ENCODE measurements at places on chromosomes 6 and 20. TPM values are rescaled to one million over a fixed set of nuclear protein-coding genes. Genes with fewer than 3 reads are reported as not detected.

DNA sequence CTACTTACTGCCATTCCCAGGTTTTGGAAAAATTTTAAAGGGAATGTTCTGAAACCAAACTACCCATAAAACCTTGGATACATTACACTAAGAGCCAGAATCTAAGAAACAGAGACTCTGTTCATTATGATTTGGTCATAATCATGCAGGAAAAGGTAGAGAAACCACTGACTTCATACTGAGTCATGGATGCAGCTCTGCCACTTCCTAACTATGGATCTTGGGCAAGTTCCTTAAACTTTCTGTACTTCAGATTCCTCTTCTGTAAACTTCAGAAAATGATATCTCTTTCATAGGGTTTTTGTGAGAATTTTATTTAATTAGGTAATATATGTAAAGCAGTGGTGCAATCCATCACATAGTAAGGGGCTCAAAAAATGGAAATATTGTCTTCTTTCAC, 20.0 kb downstream of the PLA2G7 start:
- no peak overlapping the region for H3K27ac ChIP-seq
- DNase-seq, result no peak
- no peaks in the 10 kb centered on the region for H3K27me3 ChIP-seq

DNA sequence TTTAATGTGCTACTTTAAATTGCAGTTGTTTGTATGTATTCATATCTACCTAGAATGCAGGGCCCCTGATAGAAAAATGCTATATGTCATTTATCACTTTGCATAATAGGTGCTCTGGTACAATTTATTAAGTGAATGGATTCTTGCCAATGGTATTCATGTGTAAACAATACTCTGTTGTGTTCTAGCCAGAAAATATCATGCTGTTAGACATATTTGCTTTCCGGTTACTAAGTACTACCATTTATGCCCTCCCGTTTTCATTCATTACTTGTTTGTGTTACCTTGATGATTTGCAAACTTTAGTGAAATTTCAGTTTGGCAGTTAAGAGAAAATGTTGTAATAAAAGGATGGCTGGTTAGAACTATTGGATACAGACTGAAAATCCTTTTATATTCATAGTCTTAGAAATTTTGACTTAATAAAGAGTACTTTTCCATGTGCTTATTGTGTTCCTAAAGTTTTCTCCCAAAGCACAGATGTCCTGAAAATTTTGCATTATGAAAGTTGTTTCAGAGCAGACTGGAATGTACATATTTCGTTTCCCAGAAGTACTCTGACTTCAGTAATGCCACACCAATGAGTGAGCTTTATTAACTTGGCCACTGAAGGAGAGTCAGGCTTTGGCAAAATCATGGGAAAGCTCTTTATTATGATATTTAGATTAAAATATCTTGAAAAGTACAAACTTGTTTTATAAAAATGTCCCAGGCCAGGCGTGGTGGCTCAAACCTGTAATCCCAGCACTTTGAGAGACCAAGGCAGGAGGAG, 31.5 kb downstream of the RPF2 start:
- H3K4me3 ChIP-seq, result no peak overlapping the region
- peaks cover 66% of the 10 kb centered on the region for H3K36me3 ChIP-seq

AIF1 gene
- total RNA-seq, result 38.3 TPM

POM121L2 gene
- not detected for total RNA-seq

- H3K4me1 ChIP-seq, result peaks cover 9% of the 10 kb centered on the region
- no peak for DNase-seq
- H3K27ac ChIP-seq, result no peak overlapping the region
- no peaks in the 10 kb centered on the region for H3K36me3 ChIP-seq
- no peaks in the 10 kb centered on the region for H3K27me3 ChIP-seq
These were observed 53.8 kb downstream of the ADAT2 start for GRCh38 chr6:143396497-143397226.

OR2H1 gene
- total RNA-seq, result not detected

OLIG3 gene
- total RNA-seq, result not detected

DNA sequence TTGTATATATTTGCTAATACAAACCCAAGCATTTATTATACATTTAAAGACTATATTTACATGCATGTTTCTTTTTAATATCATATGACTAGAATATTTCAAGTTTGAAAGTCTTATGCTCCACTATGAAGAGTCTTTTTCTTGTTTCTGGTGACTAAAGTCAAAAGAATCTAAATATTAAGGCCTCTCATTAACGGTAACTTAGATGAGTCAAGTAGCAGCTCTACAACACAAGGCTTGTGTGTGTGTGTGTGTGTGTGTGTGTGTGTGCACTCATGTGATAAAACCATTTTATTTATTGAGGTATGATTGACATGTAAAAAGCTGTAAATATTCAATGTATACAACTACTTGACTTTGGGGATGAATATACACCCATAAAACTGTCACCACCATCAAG, 275.6 kb downstream of the TFAP2B start:
- DNase-seq, result no peak
- H3K27me3 ChIP-seq, result no peaks in the 10 kb centered on the region
- H3K36me3 ChIP-seq, result no peaks in the 10 kb centered on the region
- no peaks in the 10 kb centered on the region for H3K4me1 ChIP-seq
- H3K27ac ChIP-seq, result no peak overlapping the region

DNA sequence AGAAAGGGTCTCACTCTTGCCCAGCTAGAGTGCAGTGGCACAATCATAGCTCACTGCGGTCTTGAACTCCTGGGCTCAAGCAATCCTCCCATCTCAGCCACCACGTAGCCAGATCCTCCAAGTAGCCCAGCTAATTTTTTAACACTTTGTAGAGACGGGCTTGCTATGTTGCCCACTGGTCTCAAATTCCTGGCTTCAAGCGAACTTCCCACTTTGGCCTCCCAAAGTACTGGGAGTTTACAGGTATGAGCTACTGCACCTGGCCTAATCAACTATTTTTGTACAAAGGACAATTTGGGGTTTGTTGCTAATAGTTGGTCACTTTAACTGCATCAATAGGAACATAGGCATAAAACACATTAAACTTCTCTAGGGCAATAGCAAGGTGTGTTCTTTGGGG, 29.9 kb upstream of the SYNCRIP start:
- peaks cover 14% of the 10 kb centered on the region for H3K4me1 ChIP-seq
- H3K36me3 ChIP-seq, result peaks cover 11% of the 10 kb centered on the region
- no peak for DNase-seq
- no peaks in the 10 kb centered on the region for H3K27me3 ChIP-seq
- H3K4me3 ChIP-seq, result no peak overlapping the region

- no peak overlapping the region for H3K4me3 ChIP-seq
- no peak for DNase-seq
- no peaks in the 10 kb centered on the region for H3K4me1 ChIP-seq
- H3K36me3 ChIP-seq, result no peaks in the 10 kb centered on the region
- H3K27ac ChIP-seq, result no peak overlapping the region
- no peaks in the 10 kb centered on the region for H3K27me3 ChIP-seq
These were observed 8.6 kb upstream of the FAM110A start for GRCh38 chr20:824916-825315.

GRM1 gene
- not detected for total RNA-seq

GRCh38 chr20:2282181-2282580, 13.6 kb upstream of the TGM3 start:
- H3K36me3 ChIP-seq, result no peaks in the 10 kb centered on the region
- no peak overlapping the region for H3K27ac ChIP-seq
- no peaks in the 10 kb centered on the region for H3K27me3 ChIP-seq
- DNase-seq, result no peak
- H3K4me1 ChIP-seq, result no peaks in the 10 kb centered on the region

OPRL1 gene
- total RNA-seq, result 4.7 TPM

GRCh38 chr20:58014628-58015315, 213.7 kb downstream of the ANKRD60 start:
- no peak overlapping the region for H3K27ac ChIP-seq
- H3K27me3 ChIP-seq, result no peaks in the 10 kb centered on the region
- DNase-seq, result no peak
- no peaks in the 10 kb centered on the region for H3K4me1 ChIP-seq

DNA sequence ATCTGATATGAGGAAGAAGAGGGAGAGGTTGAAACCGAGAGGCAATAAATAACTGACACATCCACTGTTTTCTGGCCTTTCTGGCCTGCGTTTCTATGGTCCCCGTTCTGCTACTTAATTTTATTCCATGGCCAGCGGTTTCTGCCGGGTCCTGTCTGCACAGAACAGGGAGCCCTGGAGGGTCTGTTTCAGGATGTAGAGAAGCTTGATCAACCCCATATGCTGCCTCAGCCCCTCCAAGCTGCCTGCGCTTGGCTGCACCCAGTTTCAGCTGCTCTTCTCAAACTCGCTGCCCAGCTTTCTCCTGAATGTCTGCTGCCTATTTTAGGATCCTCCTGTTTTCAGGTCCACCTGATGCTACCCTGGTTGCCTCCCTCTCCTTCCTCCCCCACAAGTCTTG, 18.5 kb upstream of the PACSIN1 start:
- no peak overlapping the region for H3K4me3 ChIP-seq
- H3K27me3 ChIP-seq, result no peaks in the 10 kb centered on the region
- H3K36me3 ChIP-seq, result no peaks in the 10 kb centered on the region
- H3K27ac ChIP-seq, result no peak overlapping the region
- H3K4me1 ChIP-seq, result no peaks in the 10 kb centered on the region

EEF1A2 gene
- total RNA-seq, result 64.8 TPM

OR2B6 gene
- not detected for total RNA-seq

PBOV1 gene
- not detected for total RNA-seq

DNA sequence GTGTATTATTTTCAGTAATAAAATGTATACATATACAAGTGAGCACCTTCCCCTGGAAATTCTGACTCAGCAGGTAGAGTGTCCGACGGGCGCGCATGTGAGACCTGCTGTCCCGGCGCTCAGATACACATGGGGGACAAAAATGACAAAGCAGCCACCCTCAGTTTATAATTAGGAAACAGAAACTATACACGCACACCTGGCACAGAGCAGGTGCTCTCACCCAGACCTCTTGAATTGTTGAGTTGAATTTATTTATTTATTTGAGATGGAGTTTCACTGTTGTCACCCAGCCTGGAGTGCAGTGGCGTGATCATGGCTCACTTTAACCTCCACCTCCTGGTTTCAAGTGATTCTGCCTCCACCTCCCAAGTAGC, 180.4 kb downstream of the ZDHHC14 start:
- H3K4me3 ChIP-seq, result no peak overlapping the region
- H3K4me1 ChIP-seq, result peaks cover 13% of the 10 kb centered on the region
- H3K27me3 ChIP-seq, result no peaks in the 10 kb centered on the region
- no peak for DNase-seq
- H3K27ac ChIP-seq, result no peak overlapping the region

SEMG1 gene
- total RNA-seq, result not detected

DNA sequence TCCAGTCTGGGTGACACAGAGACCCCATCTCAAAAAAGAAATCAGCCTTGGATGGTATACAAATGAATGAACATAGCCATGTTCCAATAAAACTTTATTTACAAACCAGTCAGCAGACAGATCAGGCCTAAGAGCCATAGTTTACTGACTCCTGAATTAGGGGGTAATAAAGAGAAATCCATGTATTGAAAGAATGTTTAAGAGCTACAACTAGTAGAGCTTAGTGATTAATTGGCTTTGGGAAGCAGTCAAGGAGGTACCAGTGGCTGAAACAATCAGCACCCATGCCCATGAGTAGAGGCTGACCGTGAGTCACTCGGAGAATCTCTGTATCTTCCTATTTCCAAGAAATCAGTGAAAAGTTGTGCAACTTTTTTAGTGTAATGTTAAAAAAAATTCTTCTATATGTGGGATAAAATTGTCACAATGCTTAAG, 223.6 kb upstream of the RREB1 start:
- H3K4me1 ChIP-seq, result no peaks in the 10 kb centered on the region
- no peak overlapping the region for H3K4me3 ChIP-seq
- H3K36me3 ChIP-seq, result no peaks in the 10 kb centered on the region
- H3K27me3 ChIP-seq, result no peaks in the 10 kb centered on the region
- H3K27ac ChIP-seq, result no peak overlapping the region
- no peak for DNase-seq

THEMIS gene
- total RNA-seq, result 1.3 TPM

- H3K27ac ChIP-seq, result no peak overlapping the region
- DNase-seq, result no peak
- H3K4me1 ChIP-seq, result no peaks in the 10 kb centered on the region
These were observed 63.0 kb downstream of the AGPAT4 start for GRCh38 chr6:161210857-161211256.

- H3K27me3 ChIP-seq, result no peaks in the 10 kb centered on the region
- no peak overlapping the region for H3K4me3 ChIP-seq
- no peak for DNase-seq
- no peak overlapping the region for H3K27ac ChIP-seq
- peaks cover 99% of the 10 kb centered on the region for H3K36me3 ChIP-seq
- peaks cover 11% of the 10 kb centered on the region for H3K4me1 ChIP-seq
These were observed 10.8 kb downstream of the CTSZ start for GRCh38 chr20:58996226-58996611.

DLGAP4 gene
- 54.0 TPM for total RNA-seq

LGSN gene
- not detected for total RNA-seq

DNA sequence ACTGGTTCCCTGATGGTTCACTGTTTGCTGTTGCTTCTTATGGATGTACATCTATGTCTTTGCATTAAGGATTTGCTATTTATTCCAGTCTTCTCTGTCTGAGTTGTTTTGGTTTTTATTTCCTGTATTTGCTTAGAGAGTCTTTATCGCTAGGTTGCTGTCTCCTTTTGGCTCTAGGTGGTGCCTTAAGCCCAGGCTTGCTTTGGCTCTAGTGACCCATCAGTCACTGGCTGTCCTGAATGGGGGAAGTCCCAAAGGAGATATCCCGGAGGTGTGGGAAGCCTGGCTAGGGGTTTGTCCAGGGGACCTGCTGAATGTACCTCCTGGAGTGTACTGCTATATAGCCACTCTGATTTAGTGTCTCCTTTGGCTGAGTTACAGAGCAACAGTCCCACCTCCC, 53.4 kb downstream of the MCHR2 start:
- no peaks in the 10 kb centered on the region for H3K36me3 ChIP-seq
- H3K4me3 ChIP-seq, result no peak overlapping the region
- no peak overlapping the region for H3K27ac ChIP-seq
- H3K27me3 ChIP-seq, result no peaks in the 10 kb centered on the region
- H3K4me1 ChIP-seq, result no peaks in the 10 kb centered on the region

DNA sequence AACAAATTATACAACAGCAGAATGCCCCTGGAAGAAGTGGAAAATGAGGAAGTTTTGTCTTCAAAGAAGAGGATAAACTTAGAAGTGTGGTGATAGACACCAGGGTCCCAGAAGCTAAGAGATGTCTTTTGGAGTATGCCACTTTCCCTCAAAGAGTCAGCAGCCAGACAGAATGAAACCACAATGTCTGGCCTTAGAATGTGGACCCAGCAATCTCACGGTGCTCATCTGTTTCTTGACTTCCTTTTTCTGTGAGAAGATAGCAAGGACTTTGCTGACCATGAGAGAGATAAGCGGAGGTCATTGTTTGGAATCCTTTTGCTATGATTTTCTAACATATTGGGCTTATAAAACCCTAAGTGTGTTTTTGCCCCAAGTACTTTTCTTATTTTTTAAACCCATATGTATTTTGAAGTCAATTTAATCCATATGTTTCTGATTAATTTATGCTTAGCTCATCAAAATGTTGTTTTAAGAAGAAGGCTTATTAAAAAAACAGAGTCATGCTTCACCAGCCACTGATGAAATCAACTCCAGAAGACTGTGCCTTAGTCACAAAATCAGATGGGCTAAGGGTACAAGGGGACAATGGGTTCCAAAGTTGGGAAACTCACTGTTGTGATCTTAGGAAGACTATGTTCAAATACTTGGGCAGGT, 451.2 kb upstream of the JAG1 start:
- no peak for DNase-seq
- H3K4me1 ChIP-seq, result no peaks in the 10 kb centered on the region
- H3K4me3 ChIP-seq, result no peak overlapping the region
- H3K27ac ChIP-seq, result no peak overlapping the region
- no peaks in the 10 kb centered on the region for H3K36me3 ChIP-seq

LSM14B gene
- total RNA-seq, result 27.2 TPM

PRL gene
- total RNA-seq, result not detected

RFX6 gene
- 2.9 TPM for total RNA-seq

Data from stomach (tissue), 19 donors.